GM13977 (cell line): ENCODE measurements at places on chromosomes 3 and 15.

DNA sequence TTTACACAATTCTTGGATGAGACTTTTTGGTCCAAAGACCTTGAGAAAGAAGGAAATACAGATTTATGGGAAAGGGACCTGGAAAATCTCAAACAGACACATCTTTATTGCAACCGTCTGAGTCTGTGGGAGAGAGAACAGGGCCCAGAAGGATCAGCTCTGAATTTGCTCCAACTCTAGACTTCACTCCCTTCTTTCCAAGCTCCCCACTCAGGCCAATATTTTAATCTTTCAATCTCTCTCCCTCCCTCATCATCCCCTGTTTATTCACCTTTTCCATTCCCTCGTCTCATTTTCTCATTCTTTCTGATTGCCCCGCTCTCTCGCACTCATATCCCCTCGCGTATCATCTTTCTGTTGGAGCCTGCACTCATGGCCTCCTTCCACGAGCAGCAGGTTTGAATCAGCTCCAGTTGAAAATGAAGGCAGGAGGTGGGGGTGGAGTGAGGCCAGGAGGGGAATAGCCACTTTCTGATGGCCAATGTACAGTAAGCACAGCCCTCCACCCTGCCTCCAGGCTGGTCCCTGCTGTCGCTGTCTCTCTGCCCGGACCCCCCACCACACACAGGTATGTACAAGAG, 63.6 kb upstream of the BOC start:
- DNase-seq: no peak

- DNase-seq: no peak
Measured at GRCh38 chr3:182879031-182879611, 85.8 kb downstream of the ATP11B start.

DNA sequence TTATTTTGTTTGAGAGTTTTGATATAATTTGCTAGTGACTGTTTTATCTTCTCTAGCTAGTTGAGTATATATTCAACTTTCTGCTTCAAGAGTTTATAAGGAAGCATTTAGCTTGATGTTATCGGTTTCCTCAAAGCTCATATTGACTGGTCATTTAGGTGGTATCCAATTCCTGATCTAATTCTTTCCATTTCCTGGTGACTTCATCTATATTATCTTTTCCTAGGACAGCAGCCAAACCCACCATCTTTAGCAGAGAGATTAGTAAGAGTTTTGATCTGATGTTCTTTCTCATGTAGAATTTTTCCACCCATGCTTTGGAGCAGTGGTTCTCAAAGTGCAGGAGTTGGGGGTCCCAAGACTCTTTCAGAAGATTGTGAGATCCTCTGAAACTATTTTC, 148.6 kb upstream of the STT3B start:
- DNase-seq: no peak

DNA sequence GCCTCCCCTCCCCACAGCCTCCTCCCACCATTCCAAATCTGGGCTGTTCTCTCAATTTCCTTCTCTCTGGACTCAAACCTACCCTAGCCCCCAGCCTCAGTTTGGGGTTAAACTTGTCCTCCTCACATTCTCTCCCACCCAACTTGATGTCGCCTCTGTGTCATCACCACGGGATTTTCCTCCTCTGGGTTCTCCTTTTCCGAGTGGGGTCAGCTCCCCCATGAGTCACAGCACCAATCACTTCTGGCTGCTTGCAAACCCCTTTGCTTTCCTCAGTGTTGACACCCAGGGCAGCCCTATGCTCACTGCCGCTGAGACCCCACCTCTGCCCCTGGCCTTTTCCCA, 451 bp downstream of the CCR5AS start:
- DNase-seq: no peak

DNA sequence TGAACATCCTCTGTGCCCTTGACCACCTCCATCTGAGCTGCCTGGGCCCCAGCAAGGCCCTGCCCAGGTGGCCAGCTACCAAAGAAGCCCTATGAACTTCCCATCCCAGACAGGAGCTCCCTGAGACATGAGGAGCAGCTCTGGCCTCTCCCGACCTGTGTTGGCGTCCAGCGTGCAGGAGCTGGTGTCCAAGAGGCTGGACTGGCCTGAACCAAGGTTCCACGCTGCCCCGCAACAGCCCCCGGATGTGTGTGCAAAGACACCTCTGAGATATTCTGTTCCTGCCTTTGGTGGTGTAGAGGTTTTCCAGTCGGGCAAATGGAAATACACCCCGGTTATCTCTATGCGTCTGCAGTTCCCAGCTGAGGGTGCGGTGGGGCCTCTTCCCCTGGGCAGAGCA, 42.1 kb downstream of the WNT7A start:
- no peak for DNase-seq

DNA sequence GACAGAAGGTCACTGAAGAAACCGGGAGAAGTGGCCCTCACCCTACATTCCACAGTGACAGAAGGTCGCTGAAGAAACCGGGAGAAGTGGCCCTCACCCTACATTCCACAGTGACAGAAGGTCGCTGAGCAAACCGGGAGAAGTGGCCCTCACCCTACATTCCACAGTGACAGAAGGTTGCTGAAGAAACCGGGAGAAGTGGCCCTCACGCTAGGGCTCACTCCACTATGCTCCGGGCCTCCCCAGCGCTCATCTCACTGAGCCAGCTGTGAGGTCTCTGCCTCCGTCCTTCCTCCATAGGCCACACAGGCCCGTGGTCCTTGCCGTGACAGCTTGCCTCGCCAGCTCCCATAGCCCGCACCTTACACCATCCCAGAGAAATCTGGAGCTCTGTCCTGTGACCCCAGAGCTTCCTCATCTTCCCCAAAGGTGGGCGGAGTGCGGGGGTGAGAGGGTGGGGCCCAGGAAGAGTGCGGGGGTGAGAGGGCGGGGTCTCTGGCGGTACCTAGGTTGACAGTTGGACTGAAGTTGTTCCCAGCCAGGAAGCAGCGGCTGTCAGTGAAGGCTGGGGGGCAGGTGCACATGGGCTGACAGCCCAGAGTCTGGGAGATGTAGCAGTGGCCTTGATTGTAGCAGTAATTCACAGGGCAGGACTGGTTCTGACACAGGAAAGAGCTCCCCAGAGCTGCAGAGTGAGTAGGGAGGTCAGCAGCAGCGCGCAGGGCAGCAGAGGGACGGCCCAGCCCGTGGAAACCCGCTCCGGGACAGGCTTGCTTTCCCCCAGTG, 32.0 kb downstream of the MUC20 start:
- DNase-seq: no peak

- DNase-seq: no peak
Measured at GRCh38 chr3:30290479-30290878, 315.9 kb upstream of the TGFBR2 start.

DNA sequence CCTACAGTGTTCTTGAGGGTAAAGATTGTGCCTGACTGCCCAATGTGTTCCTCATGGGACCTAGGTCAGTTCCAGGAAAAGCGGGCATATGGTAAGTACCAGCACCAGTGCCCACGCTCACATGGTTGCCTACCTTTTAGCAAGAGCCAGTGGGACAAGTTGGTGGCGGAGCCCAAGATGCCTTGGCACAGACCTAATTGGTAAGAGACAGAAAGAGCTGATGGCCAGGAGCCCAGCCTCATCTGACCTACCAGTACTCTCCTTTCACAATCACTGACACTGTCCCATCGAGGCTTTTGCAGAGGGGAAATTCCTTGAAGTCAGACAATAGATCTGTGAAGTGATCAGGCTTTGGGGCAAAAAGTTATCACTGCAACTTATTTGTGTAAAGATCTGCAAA, 98.4 kb upstream of the BCL6 start:
- no peak for DNase-seq

GRCh38 chr15:48898032-48898431, 20.1 kb downstream of the EID1 start:
- no peak for DNase-seq

DNA sequence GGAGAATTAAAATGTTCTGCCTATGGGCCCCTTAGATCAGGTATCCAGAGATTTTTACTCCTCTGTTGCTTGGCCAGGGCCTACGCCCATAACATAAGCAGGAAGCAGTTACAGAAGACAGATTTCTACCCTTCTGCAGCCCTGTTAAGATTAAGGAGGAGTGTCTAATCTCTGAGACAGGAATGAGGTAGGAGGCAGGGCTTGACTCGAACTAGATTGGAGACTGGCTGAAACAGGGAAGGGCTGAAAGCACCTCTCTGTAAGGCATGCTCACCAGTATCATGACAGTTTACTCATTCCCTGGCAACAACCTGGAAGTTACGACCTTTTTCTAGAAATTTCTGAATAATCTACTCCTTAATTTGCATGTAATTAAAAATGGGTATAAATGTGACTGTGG, 16.7 kb downstream of the PLA2G4D start:
- no peak for DNase-seq

GRCh38 chr3:82055792-82056191, 294.3 kb upstream of the GBE1 start:
- no peak for DNase-seq

GRCh38 chr15:37246065-37246464, 145.7 kb upstream of the MEIS2 start:
- DNase-seq: no peak

GRCh38 chr15:90248789-90249202, 560 bp upstream of the TTLL13 start:
- DNase-seq: no peak

DNA sequence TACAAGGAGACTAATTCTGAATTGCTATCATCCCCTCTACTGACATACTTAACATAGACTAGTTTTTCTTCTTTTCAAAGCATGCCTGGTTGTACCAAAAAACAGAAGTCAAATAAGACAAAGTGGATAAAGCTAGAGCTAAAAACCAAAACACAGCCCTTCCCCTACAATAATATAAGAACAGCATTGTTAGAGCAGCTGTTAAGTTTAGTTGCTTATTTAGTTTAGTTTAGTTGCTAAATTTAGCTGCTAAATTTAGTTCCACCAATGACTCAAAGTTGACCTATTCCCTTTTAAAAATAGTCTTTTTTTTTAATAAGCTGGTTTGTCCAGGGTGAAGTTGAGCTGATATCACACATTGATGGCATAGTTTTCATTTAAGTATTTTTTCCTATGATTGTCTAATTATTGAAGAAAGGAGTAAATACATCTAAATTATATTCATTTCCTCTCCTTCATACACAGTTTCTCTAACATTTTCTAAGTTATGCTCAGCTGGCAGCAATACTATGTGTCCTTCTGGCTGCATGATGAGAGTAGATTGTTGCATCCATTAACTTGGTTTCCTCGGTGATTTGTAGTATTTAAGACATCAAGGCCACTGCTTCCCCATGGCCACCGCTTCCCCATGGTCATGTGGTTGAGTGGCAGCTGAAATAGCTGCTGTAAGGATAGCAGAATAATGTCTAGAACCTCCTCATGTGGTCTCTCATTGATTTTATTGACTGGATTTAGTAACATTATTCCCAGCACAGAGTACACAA, 718.6 kb upstream of the NECTIN3 start:
- no peak for DNase-seq

- no peak for DNase-seq
Measured at GRCh38 chr15:63263519-63263918, 13.9 kb upstream of the APH1B start.

- DNase-seq: no peak
Measured at GRCh38 chr15:78384651-78385050, 44.5 kb downstream of the CRABP1 start.

DNA sequence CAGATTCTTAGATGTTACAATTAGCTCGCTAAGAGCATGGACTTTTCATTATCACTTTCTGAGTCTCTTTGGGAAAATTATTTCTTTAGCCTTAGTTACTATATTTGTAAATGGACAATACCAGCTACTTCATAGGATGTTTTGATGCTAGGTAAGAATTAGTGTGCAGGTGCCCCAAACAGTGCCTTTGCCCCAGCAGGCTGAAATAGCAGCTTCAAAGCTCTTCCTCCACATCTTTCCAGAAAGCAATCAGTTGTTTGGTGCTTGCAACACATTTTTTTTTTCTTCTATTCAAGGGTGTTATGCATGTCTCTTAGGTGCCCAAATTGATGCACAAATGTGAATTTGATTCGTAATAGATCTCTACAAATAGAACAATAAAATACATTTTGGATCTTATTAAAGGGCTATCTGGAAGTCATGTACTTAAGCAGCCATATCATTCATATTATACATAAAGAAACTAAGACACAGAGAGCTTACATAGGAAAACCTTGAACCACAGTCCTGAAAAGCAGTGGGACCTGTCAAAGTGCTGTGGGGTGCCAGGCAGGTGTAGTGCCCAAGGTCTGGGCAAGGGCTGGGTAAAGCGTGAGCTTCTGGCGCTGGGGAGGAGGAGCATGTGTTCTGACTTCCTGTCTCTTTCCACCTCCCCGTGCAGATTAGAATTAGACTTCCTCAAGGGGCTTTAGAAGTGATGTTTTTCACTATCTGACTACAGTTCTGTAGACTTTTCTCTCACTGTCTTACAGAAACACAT, 62.9 kb downstream of the FNDC3B start:
- no peak for DNase-seq

- DNase-seq: no peak
Measured at GRCh38 chr3:23238578-23238977, 35.5 kb downstream of the UBE2E2 start.

DNA sequence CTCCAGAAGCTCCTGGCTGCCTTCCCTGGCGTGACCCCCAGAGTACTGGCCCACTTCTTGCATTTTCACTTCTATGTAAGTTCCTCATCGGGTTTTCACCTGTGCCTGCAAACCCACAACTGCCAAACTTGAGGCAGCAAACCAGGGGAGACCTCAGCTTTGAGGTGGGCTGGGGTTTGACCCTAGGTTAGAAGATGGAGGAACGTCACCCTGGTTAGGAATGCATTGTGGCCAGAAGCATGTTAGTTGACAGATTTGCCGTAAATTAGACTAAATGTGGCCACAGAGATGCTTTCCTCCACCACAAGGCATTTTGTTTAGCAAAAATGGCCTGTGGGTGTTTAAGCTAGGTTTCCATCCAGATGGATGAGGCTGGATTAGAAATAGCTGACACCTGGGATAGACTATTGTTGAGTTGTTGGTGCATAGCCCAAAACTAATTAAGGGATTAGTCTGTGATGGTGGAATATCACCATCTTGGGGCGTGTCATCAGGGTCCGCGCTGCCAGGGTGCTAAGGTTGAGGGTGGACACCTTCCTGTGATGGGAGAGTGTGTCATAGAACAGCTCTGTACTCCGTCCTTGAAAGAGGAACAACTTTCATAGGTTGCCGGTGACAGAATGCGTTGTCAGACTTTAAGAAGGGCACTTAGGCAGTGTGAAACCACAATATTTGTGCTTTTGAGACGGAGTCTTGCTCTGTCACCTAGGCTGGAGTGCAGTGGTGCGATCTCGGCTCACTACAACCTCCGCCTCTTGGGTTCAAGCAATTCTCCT, 3.6 kb downstream of the NISCH start:
- no peak for DNase-seq

GRCh38 chr15:100777821-100778220, 101.8 kb upstream of the ALDH1A3 start:
- DNase-seq: no peak

GRCh38 chr15:67021455-67021854, 43.9 kb upstream of the SMAD3 start:
- DNase-seq: no peak

DNA sequence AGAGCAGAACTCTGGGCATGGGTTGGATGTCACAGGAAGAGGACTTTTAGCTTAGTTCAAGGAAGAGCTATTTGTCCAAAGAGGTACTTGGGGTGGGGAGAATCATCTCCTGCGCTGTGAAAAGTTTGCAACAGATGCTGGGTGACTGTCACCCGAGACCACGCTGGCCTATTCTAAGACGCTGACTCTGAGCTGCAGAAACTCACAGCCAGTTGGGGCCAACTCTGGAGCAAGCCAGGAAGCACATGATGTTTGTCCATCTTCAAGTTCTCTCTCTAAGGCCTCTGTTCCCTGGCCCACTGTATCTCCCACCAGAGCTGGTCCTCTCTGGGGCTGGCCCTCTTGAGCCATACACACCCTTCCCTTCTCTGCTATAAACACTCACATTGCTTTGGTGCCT, 17.9 kb upstream of the CDCP1 start:
- no peak for DNase-seq

GRCh38 chr15:92879949-92880725, 20.0 kb upstream of the CHD2 start:
- no peak for DNase-seq
